IMR-90 (cell line): ENCODE measurements at places on chromosomes 4 and X. TPM values are rescaled to one million over a fixed set of nuclear protein-coding genes. Genes with fewer than 3 reads are reported as not detected.

DNA sequence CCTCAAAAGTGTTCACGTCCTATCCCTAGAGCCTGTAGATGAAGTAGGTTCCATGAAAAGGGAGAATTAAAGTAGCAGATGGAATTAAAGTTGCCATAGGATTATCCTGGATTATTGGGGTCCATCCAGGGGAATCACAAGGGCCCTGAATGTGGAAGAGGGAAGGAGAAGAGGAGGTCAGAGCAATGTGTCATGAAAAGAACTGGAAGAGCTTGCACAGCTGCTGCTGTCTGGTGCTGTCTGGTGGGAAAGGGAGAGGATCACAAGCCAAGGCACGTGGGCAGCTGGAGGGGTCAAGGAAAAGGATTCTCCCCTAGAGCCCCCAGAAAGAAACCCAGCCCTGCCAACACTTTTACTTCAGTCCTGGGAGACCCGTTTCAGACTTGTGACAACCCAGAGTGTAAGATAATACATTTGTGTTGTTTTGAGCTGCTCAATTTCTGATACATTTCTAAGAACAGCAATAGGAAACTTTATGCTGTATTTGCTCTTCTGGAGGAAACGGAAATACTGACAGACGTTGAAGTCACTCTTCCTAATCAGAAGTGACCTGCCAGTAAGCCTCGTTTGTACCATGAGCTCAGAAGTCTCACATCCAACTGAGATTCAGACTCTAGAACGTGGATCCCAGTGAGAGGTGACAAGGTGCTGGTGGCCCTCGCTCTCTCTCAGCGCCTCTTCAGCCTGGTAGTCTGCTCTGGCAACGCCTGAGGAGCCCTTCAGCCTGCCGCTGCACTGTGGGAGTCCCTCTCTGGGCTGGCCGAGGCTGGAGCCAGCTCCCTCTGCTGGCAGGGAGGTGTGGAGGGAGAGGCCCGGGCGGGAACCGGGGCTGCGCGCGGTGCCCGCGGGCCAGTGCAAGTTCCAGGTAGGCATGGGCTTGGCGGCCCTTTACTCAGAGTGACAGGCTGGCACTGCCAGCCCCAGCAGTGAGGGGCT, 34.7 kb upstream of the ENPP6 start:
- no peaks in the 10 kb centered on the region for H3K4me1 ChIP-seq
- H3K36me3 ChIP-seq: no peaks in the 10 kb centered on the region
- no peak for DNase-seq
- peaks cover under 1% of the 10 kb centered on the region; the same call in 1 of the 2 replicates for H3K27me3 ChIP-seq

DNA sequence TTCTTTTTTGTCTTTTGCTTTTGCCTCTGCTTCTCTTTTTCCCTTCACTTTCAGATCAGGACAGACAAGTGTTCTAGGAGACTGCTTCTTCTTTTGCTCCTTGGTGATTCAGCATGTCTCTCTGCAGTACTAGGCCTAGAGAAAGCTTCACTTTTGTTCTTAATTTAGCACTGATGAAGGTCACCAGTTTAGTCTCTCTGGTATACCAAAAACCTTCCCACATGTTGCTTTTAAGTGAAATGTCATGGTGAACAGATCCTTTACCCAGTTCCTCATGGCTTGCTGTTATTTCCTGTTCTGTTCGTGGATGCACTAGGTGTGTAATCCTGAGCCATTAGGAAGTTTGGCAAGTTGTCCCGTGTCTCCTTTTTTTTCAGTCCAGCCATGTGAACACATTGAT, 53.3 kb downstream of the NBDY start:
- peaks cover 4% of the 10 kb centered on the region; the same call in 1 of the 2 replicates for H3K36me3 ChIP-seq
- no peak overlapping the region for H3K27ac ChIP-seq
- H3K4me1 ChIP-seq: no peaks in the 10 kb centered on the region
- no peaks in the 10 kb centered on the region for H3K27me3 ChIP-seq
- DNase-seq: no peak

GRCh38 chr4:80172203-80172602, 25.1 kb upstream of the PRDM8 start:
- H3K36me3 ChIP-seq: no peaks in the 10 kb centered on the region
- peaks cover 2% of the 10 kb centered on the region; the same call in 1 of the 2 replicates for H3K4me1 ChIP-seq
- no peak overlapping the region for H3K27ac ChIP-seq
- no peaks in the 10 kb centered on the region for H3K27me3 ChIP-seq
- no peak overlapping the region for H3K4me3 ChIP-seq

- no peaks in the 10 kb centered on the region for H3K36me3 ChIP-seq
- H3K4me3 ChIP-seq: no peak overlapping the region
- no peak for DNase-seq
Measured at GRCh38 chr4:60463857-60464502, 736.1 kb upstream of the ADGRL3 start.

DNA sequence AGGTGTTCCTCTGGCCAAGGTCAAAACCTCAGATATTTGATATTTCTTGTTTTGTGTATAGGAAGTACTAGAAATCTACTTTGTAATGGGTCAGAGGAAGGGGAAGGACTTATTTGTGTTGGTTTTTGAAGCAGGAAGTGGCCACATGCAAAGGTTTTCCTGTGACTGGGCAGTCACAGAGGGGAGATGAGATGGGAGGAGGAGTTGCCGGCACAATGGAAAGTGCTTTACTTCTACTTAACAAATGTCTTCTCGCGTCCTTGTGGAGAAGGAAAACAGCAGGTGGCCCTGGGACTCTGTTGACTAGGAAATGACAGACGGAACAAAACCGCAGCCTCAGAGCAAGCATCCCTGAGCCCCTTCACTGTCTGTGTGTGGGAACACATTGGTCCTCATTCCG, 46.6 kb downstream of the SHROOM2 start:
- H3K36me3 ChIP-seq: no peaks in the 10 kb centered on the region
- no peak for DNase-seq
- 0 out of 2 replicates have a peak, but pooled peaks cover 4% of the 10 kb centered on the region for H3K4me1 ChIP-seq
- no peaks in the 10 kb centered on the region for H3K27me3 ChIP-seq

- H3K36me3 ChIP-seq: no peaks in the 10 kb centered on the region
- H3K4me1 ChIP-seq: no peaks in the 10 kb centered on the region
- no peak overlapping the region for H3K4me3 ChIP-seq
- no peak for DNase-seq
Measured at GRCh38 chr4:163558539-163559044, 64.1 kb downstream of the TMA16 start.

- H3K4me3 ChIP-seq: no peak overlapping the region
- H3K36me3 ChIP-seq: no peaks in the 10 kb centered on the region
- no peaks in the 10 kb centered on the region for H3K27me3 ChIP-seq
- H3K27ac ChIP-seq: no peak overlapping the region
- no peak for DNase-seq
Measured at GRCh38 chrX:69807400-69807799, 191.5 kb downstream of the EDA start.

- H3K4me1 ChIP-seq: no peaks in the 10 kb centered on the region
- no peaks in the 10 kb centered on the region for H3K36me3 ChIP-seq
- no peaks in the 10 kb centered on the region for H3K27me3 ChIP-seq
- no peak within 1 kb of the TSS for H3K4me3 ChIP-seq
- no peak for DNase-seq
Measured at GRCh38 chrX:145817331-145818185, at the start of gene SLITRK2. TSS of gene SLITRK2 (plus strand) at chrX:145817829. CDS start at chrX:145822426, 4,597 bp downstream.

GRCh38 chr4:146261041-146261440, 46.7 kb downstream of the REELD1 start:
- H3K36me3 ChIP-seq: no peaks in the 10 kb centered on the region
- H3K27me3 ChIP-seq: no peaks in the 10 kb centered on the region
- H3K4me1 ChIP-seq: peaks cover 3% of the 10 kb centered on the region
- H3K27ac ChIP-seq: no peak overlapping the region
- H3K4me3 ChIP-seq: no peak overlapping the region

GRCh38 chr4:154073107-154073822, 284.4 kb upstream of the SFRP2 start:
- H3K4me3 ChIP-seq: no peak overlapping the region
- no peak for DNase-seq
- H3K36me3 ChIP-seq: no peaks in the 10 kb centered on the region
- H3K4me1 ChIP-seq: no peaks in the 10 kb centered on the region
- H3K27me3 ChIP-seq: no peaks in the 10 kb centered on the region

DNA sequence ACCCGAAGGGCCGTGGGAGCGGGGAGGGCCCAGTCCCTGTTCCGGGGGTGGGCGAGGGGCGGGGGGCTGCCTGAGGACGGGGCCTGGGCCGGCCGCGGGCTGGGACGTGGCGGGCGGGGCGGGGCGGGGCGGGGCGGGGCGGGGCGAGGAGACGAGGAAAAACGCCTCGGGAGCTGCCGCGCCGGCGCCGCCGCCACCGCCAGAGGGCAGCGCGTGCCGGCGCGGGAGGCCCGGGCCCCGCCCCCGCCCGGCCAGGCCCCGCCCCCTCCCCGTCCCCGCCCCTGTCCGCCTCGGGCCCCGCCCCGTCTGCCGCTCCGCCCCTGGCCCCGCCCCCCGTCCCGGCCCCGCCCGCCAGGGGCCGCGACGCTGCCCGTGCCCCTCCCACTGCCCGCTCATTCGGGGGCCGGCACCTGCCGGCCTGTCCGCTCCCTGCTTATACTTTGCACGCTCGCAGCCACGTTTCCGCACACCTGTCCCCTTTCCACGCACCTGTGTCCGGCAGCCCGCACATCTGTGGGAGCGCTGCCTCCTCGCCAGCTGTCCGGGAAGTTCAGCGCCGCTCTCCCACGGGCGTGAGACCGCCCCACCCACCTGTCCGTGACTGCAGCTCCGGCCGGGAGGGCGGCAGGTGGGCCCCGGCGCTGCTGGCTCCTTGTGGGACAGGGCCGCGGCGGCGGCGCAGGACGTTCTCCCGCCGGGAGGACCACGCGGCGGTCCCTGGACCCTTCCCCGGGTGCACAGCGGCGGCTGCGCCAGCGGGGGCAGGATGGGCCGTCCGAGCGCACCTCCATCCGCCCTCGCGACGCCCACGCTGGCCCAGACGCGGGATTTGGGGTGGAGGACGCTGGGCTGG, 1.7 kb upstream of the FGFRL1 start:
- peak; percentile 36 for DNase-seq
- H3K36me3 ChIP-seq: peaks cover 5% of the 10 kb centered on the region; the same call in 1 of the 2 replicates
- peak overlapping the region; percentile 22; the same call in 1 of the 2 replicates for H3K27ac ChIP-seq
- peaks cover 13% of the 10 kb centered on the region for H3K4me1 ChIP-seq
- H3K4me3 ChIP-seq: peak overlapping the region; percentile 87
- H3K27me3 ChIP-seq: peaks cover 25% of the 10 kb centered on the region

DNA sequence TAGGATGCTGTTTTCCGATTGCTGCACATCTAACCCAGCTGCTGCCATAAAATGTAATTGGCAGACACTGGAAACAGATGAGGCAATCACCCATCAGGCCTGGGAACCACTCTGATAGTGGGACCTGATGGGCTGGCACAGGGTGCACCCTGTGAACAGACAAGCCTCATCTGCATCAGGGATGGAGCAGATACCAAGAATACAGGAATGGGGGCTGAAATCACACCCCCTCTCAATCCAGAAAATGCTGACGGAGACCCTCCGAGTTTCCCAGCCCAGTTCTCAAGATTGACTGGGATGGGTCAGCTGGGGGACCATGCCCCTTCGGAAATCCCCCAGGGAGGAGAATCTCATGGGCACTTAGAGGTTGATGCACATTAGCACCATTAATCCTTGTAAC, 28.8 kb upstream of the PPP2R2C start:
- H3K27ac ChIP-seq: no peak overlapping the region
- no peaks in the 10 kb centered on the region for H3K4me1 ChIP-seq
- no peaks in the 10 kb centered on the region for H3K36me3 ChIP-seq

- H3K27me3 ChIP-seq: peaks cover 7% of the 10 kb centered on the region
- H3K27ac ChIP-seq: no peak overlapping the region
- no peaks in the 10 kb centered on the region for H3K4me1 ChIP-seq
- H3K36me3 ChIP-seq: no peaks in the 10 kb centered on the region
- no peak overlapping the region for H3K4me3 ChIP-seq
- DNase-seq: no peak
Measured at GRCh38 chrX:74505437-74505836, 84.1 kb downstream of the SLC16A2 start.

DNA sequence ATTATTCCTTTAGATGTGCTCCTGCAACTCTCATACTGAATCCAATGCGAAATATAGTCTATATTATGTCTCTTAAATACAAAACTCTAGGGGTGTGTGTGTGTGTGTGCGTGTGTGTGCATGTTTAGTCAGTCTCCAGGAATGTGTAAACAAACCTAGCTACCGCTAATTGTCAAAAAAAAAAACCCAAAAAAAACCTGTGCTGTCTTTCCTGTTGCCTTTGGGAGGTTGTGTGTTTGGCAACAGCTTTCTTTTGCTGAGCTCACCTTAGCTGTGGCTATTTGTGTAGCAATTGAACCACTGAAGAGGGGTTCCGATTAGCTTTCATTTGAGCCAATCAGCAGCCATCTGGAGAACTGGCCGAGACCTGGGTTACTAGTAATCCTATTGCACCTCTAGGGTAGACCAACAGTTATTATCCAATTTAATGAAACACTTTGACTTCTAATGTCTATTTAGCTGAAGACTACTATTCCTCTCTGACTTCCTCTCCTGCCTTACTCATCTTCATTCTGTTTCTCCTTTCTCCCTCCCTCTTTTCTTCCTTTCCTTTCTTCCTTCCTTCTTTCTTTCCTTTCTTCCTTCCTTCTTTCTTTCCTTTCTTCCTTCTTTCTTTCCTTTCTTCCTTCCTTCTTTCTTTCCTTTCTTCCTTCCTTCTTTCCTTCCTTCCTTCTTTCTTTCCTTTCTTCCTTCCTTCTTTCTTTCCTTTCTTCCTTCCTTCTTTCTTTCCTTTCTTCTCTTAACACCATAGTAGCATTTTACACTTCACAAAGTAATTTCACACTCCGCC, 471.1 kb downstream of the GBA3 start:
- H3K36me3 ChIP-seq: no peaks in the 10 kb centered on the region
- no peaks in the 10 kb centered on the region for H3K4me1 ChIP-seq
- no peak overlapping the region for H3K27ac ChIP-seq
- no peaks in the 10 kb centered on the region for H3K27me3 ChIP-seq
- DNase-seq: peak; percentile 10

DNA sequence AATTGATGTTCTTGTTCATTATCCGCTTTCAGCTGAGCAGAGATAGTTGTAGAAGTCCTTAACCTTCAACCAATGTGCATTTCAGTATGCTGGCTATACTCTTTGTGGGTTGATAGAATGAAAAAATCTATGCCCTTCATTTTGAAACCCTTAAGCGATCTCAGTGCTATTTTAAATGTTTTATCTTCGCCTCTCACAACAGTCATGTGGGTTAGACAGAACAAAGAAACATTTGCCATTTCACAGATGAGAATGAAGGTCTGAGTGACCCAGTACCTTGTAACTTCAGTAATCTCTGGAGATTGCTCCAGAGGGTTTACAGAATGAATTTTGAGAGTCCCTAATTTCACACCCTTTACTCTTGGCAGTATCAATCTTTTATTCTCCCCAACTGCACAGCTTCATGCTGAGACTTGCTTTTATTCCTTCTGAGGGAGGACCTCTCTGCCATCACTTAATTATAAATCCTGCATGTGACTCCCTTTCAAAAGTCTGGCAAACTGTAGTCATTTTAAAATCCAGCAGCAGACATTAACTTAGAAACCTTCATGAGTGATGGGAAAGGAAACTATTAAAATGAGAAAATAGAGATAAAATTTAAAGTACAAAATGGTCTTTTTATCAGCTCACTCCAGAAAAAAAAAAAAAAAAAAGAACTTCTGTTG, 921.5 kb downstream of the RAB28 start:
- no peak for DNase-seq
- no peaks in the 10 kb centered on the region for H3K27me3 ChIP-seq
- H3K4me1 ChIP-seq: no peaks in the 10 kb centered on the region
- no peak overlapping the region for H3K27ac ChIP-seq
- no peaks in the 10 kb centered on the region for H3K36me3 ChIP-seq

Gene UTP3
- 14.9 and 26.1 TPM in 2 replicates for total RNA-seq
